ENCODE measurements at places on chromosomes 2 and 18. TPM values are rescaled to one million over a fixed set of nuclear protein-coding genes. Genes with fewer than 3 reads are reported as not detected.

The MBOAT2 gene
- total RNA-seq = 108 TPM

The DNER gene
- 0.60 TPM for total RNA-seq

The DAW1 gene
- total RNA-seq = not detected

The RGPD3 gene
- 0.04 TPM for total RNA-seq

The TTN gene
- 1.5 TPM for total RNA-seq

The UGT1A1 gene
- total RNA-seq = 0.56 TPM

The OR6B2 gene
- total RNA-seq = not detected

GRCh38 chr18:21760321-21760720 is 19.7 kb downstream of the MIB1 start:
- no peak for ATAC-seq

GRCh38 chr18:23237524-23238151 is 102.4 kb downstream of the CABLES1 start:
- ATAC-seq = peak; percentile 55

DNA sequence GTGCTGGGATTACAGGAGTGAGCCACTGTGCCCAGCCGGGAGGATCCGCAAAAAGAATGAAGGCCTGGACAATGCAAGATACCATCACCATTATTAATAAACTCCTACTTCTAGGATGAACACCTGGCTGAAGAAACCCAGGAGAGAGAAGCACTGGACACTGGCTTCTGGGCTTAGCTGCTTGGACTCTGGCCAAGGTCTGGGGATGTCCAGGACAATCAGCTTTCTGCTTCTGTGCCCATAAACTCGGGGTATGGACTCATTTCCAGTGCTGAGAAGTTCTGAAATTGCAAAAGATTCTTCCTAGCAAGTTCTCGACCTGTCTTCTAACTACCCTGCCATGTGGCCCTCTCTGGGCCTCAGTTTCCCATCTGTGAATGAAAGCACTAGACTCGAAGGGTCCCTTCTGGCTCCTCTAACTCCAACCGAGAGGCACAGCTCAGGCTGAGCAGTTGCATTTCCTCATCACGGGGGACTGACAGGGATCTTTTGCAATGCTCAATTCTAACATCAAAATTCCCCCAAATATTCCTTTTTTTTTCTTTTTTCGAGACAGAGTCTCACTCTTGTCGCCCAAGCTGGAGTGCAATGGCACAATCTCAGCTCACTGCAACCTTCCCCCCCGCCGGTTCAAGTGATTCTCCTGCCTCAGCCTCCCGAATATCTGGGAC is 2.4 kb upstream of the SH2D6 start:
- no peak for ATAC-seq

GRCh38 chr2:27942612-27943547 is 52.4 kb downstream of the BABAM2 start:
- ATAC-seq = no peak

- ATAC-seq = no peak
Measured at GRCh38 chr2:210915912-210916311, 359.5 kb downstream of the CPS1 start.

DNA sequence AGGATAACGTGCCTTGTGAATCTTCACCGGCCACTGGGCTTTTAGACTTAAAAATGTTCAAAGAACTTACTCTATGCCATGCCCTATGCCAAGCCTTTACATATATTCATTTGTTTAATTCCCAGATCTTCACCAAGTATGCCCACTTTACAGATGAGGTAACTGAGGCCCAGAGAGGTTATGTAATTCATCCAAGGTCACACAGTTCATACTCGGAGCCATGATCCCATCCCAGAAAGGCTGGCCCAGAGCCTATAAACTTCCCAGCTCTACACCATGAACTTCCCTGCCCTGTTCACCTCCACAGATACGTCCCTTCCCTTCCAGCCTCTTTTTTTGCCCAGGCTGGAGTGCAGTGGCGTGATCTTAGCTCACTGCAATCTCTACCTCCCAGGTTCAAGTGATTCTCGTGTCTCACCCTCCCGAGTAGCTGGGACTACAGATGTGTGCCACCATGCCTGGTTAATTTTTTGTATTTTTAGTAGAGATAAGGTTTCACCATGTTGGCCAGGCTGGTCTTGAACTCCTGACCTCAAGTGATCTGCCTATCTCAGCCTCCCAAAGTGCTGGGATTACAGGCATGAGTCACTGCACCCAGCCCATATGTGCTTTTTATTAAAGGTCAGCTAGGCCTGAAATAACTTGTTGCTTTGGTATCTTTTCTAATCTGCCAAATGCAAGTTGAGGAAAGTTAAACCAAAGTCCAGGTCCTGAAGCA is 44.1 kb downstream of the MTHFD2 start:
- ATAC-seq = no peak

Data from esophagus mucosa (tissue), 1 donor.